ENCODE measurements at places on chromosomes 3 and 15. TPM values are rescaled to one million over a fixed set of nuclear protein-coding genes. Genes with fewer than 3 reads are reported as not detected.

Gene BNC1
- not detected for total RNA-seq

- no peaks in the 10 kb centered on the region for H3K36me3 ChIP-seq
- no peaks in the 10 kb centered on the region for H3K4me1 ChIP-seq
- no peak overlapping the region for H3K4me3 ChIP-seq
- peak; percentile 9 for DNase-seq
Observed at GRCh38 chr3:121995161-121996137, 26.6 kb downstream of the ILDR1 start.

- no peaks in the 10 kb centered on the region for H3K27me3 ChIP-seq
- H3K4me1 ChIP-seq = no peaks in the 10 kb centered on the region
- no peak for DNase-seq
- no peaks in the 10 kb centered on the region for H3K36me3 ChIP-seq
- H3K27ac ChIP-seq = no peak overlapping the region
Observed at GRCh38 chr3:178714925-178715832, 178.9 kb downstream of the KCNMB2 start.

DNA sequence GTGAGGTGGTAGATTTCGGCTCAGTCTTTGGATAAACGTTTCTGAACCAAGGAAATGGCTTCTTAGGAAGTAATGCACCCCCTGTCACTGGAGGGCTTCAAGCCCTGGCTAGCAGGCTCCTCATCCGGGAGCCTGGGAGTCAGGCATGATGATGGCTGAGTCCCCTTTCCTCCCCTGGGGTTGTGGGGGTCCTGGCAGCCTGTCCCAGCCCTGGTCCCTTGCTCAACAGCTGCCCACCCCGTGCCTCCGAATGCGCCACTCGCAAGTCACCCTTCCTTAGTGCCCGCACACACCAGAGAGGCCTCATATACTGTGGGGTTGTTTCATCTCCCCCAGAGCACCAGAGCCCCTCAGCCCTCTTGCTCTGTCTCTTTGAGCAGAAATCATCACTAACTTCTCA lies 48.2 kb downstream of the BDH1 start:
- DNase-seq = no peak
- H3K36me3 ChIP-seq = peaks cover 16% of the 10 kb centered on the region
- no peaks in the 10 kb centered on the region for H3K27me3 ChIP-seq
- H3K4me1 ChIP-seq = no peaks in the 10 kb centered on the region
- no peak overlapping the region for H3K27ac ChIP-seq
- H3K4me3 ChIP-seq = no peak overlapping the region

DNA sequence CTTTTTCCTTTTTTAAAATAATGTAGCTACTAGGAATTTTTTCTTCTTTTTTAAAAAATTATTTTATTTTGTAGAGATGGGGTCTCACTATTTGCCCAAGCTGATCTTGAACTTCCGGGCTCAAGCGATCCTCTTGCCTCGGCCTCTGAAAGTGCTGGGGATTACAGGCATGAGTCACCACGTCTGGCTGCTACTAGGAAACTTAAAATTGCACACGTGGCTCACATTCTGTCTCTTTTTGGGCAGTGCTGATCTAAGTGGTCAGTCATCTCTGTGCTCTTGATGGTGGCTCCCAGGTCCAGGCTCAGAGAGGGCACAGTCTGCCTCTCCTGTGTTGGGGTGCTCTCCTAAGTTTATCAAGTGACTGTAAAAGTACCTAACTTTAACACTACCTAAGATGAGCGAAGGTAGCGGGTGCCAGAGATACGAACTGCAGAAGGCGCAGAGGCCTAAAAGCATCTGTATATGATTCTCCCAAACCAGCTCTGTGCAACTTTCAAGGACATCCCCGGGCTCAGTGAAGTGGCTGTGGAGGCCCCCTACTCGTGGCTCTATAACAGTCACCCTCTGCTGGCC lies 52.9 kb upstream of the SEC13 start:
- H3K4me1 ChIP-seq = no peaks in the 10 kb centered on the region
- H3K36me3 ChIP-seq = no peaks in the 10 kb centered on the region
- H3K27me3 ChIP-seq = no peaks in the 10 kb centered on the region
- H3K4me3 ChIP-seq = no peak overlapping the region

GRCh38 chr3:141367038-141367730 lies 1.1 kb upstream of the ZBTB38 start:
- no peaks in the 10 kb centered on the region for H3K27me3 ChIP-seq
- no peak for DNase-seq
- no peaks in the 10 kb centered on the region for H3K36me3 ChIP-seq

DNA sequence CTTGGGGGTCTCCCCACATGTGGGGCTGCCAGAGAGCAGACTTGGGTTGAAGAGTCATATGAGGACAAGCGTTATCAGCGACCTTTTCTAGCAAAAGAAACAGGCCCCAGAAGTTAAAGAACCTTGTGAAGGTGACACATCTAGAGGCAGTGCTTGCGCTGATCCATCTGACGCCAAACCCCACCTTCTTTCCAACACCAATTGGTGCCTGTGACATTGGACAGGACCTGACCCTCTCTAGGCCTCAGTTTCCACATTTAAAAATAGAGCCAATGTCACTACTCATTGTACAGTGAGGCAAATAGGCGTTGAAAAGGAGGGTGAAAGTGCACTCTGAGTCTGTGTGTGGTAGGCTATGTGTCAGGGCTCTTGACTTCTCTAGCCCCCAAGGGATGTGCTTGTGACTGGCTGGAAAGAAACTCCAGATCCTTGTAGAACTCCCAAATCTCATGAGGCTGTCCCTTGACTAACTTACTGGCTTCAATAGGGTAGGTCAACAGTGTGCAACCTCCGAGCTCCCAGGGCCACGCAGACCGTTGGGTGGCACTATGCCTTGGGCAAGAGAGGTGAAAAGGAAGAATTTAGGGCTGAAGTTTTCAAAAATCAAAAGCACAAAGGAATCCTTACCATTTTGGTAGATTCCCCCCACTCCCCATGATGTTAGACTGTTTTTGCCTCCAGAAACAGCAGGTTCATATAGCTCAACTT lies 666 bp upstream of the FAM219B start:
- H3K27ac ChIP-seq = peak overlapping the region; percentile 85
- no peak for DNase-seq
- peaks cover 29% of the 10 kb centered on the region for H3K36me3 ChIP-seq
- peaks cover 13% of the 10 kb centered on the region for H3K4me1 ChIP-seq
- peak overlapping the region; percentile 72 for H3K4me3 ChIP-seq
- no peaks in the 10 kb centered on the region for H3K27me3 ChIP-seq

- no peaks in the 10 kb centered on the region for H3K36me3 ChIP-seq
- H3K4me3 ChIP-seq = no peak overlapping the region
- H3K27me3 ChIP-seq = no peaks in the 10 kb centered on the region
- no peak overlapping the region for H3K27ac ChIP-seq
Observed at GRCh38 chr3:139585820-139586219, 46.3 kb upstream of the RBP1 start.

- H3K27ac ChIP-seq = no peak overlapping the region
- H3K36me3 ChIP-seq = no peaks in the 10 kb centered on the region
- no peaks in the 10 kb centered on the region for H3K4me1 ChIP-seq
- no peak overlapping the region for H3K4me3 ChIP-seq
- H3K27me3 ChIP-seq = no peaks in the 10 kb centered on the region
- no peak for DNase-seq
Observed at GRCh38 chr15:100769043-100769974, 110.3 kb upstream of the ALDH1A3 start.

DNA sequence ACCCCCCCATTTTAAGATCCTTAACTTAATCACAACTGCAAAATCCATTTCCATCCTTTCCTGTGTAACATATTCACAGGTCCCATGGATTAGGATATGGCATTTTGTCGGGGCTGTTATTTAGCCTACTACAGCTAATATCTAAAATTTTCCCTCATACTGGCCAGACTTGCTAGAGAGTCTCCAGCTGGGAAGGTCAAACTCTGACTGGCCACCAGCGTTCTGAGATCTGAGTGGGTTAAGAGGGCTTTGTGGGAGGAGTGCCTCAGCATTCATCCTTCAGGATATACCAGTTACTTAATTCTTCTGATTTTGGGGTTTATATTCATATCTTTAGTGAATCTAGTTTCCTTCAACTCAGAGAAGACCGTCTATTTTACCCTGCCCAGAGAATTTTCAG lies 17.7 kb downstream of the TM4SF18 start:
- no peak overlapping the region for H3K27ac ChIP-seq
- H3K36me3 ChIP-seq = no peaks in the 10 kb centered on the region
- H3K4me3 ChIP-seq = no peak overlapping the region

DNA sequence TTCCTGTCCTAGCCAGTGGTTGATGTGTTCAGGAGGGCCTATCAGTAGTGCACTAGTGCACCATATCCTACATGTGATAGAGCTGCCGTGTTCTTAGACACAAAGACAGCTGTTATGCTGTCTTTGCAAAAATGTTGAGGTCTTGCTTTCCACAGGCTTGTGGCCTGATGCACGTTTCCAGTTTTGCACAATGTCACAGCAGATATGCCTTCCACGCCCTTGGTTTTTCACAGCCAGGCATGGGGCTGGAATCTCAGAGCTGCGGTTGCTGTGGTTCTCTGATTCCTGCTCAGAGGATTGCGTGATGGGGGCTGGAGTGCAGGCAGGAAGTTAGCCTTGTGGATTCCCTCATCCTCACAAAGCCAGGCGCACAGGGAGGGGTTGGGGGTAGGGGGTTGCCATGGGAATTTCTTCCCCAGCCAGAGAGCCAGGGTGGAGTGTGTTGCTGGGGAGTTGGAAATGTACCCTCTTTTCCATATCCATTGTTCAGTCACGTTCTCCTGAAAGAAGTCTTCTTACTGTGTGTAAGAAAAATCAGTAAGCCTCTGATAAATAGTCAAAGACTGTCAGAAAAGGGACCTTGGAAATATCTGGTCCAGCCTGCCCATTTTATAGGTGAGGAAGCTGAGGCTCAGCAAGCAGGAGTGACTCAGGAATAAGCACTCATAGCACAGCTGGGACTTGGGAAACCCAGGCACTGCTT lies 79.4 kb downstream of the SMAD3 start:
- H3K4me3 ChIP-seq = no peak overlapping the region
- no peaks in the 10 kb centered on the region for H3K36me3 ChIP-seq
- no peaks in the 10 kb centered on the region for H3K27me3 ChIP-seq
- H3K4me1 ChIP-seq = peaks cover 47% of the 10 kb centered on the region
- DNase-seq = no peak

GRCh38 chr3:153394017-153394416 lies 232.0 kb downstream of the RAP2B start:
- no peaks in the 10 kb centered on the region for H3K27me3 ChIP-seq
- H3K4me3 ChIP-seq = no peak overlapping the region
- no peaks in the 10 kb centered on the region for H3K4me1 ChIP-seq
- no peaks in the 10 kb centered on the region for H3K36me3 ChIP-seq

- no peak for DNase-seq
- H3K4me3 ChIP-seq = no peak overlapping the region
- H3K27me3 ChIP-seq = no peaks in the 10 kb centered on the region
Observed at GRCh38 chr15:77901921-77902750, 175.4 kb downstream of the TBC1D2B start.

All from naive thymus-derived CD4-positive, alpha-beta T cell (primary cell).